ENCODE measurements at places on chromosomes 4 and X. TPM values are rescaled to one million over a fixed set of nuclear protein-coding genes. Genes with fewer than 3 reads are reported as not detected.

Gene SORBS2
- 15.7 TPM for total RNA-seq

Gene STBD1
- 1.8 TPM for total RNA-seq

Gene CXXC4
- 0.80 TPM for total RNA-seq

Gene CLCN5
- 0.94 TPM for total RNA-seq

Gene FAM47A
- not detected for total RNA-seq

Gene PROM1
- not detected for total RNA-seq

Gene ADGRG4
- not detected for total RNA-seq

Gene MAGEA8
- total RNA-seq: not detected

Data from PC-9 (cell line).